ENCODE measurements at places on chromosomes 7 and 10. TPM values are rescaled to one million over a fixed set of nuclear protein-coding genes. Genes with fewer than 3 reads are reported as not detected.

The AKR1C8 gene
- 0.31 TPM for total RNA-seq

The OR2A5 gene
- not detected for total RNA-seq

The NRAP gene
- 266 TPM for total RNA-seq

The CAV1 gene
- 357 TPM for total RNA-seq

The SLC13A4 gene
- not detected for total RNA-seq

The CCDC172 gene
- not detected for total RNA-seq

The EIF4EBP2 gene
- 69.7 TPM for total RNA-seq

- DNase-seq, result no peak
These were observed 70.1 kb upstream of the RAB11FIP2 start for GRCh38 chr10:118116715-118117449.

- no peak for DNase-seq
These were observed 166.2 kb downstream of the EXOC4 start for GRCh38 chr7:133419041-133419440.

DNA sequence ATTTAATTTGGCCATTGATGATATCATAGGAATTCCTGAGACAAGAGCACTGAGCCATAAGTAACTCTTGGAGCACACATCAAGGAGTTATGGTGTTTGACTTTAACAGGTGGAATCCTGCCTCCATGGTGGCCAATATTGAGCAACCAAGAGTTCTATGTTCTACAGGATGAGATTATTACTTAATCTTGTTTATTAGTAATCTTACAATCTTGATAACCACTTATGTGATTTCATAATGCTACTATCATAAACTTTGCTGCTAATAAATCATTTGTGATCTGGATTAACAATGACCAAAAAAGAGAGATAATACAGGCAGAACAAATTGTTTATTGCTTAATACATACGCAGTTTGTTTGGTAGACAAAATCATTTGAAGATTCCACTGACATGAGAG lies 27.5 kb upstream of the PDK4 start:
- DNase-seq, result no peak

DNA sequence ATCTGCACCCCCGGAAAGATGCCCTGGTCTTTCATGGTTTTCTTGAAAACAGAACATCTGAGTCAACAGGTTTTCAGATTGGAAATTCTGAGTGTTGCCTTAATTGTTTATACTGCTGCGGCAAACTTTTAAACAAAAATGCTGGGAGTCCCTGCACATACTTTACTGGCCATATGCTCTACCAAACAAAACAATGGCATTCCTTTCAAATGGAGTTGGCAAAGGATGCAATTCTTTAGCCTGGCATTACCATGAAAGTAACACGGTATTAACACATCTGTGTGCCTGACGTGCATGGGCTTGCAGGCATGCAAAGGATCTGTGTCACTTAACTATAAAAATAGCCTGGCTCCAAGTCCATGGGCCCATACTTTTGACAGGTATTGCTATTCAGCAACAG lies 4.2 kb downstream of the INHBA start:
- no peak for DNase-seq

- no peak for DNase-seq
These were observed 27.7 kb downstream of the ALDH18A1 start for GRCh38 chr10:95628786-95629185.

DNA sequence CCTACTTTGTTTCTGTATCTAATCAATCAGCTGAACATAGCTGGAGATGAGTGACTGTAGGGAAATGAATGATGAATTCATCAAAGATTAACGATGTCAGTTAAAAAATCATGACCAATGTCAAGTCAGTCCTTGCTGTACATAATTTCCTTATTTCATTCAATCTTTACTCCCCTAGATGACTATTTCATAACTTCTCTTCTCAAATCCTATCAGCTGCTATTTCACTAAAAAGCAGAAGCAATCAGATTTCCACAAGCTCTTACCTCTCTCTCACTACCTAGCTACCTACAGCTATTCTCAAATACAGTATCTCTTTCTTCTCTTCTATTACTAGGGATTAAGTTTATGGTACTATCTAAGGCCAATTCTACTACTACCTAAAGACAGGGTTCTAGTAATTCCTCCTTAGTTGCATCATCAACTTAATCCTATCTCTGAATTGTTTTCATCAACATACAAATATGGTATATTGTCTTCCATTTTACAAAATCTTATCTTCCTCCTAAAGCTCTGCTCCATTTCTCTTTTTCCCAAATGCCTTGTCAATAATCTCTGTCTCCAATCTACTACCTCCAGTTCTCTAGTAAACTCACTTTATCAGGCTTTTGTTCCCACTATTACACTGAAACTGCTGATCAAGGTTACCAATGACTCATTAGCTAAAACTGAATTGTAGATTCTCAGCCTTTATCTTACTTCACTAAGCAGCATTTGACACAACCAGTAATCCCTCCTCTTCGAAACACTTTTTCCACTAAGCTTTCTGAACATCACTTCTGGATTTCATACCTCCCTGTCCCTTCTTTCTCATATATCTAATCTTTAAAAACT lies 28.4 kb downstream of the JMJD1C start:
- no peak for DNase-seq

DNA sequence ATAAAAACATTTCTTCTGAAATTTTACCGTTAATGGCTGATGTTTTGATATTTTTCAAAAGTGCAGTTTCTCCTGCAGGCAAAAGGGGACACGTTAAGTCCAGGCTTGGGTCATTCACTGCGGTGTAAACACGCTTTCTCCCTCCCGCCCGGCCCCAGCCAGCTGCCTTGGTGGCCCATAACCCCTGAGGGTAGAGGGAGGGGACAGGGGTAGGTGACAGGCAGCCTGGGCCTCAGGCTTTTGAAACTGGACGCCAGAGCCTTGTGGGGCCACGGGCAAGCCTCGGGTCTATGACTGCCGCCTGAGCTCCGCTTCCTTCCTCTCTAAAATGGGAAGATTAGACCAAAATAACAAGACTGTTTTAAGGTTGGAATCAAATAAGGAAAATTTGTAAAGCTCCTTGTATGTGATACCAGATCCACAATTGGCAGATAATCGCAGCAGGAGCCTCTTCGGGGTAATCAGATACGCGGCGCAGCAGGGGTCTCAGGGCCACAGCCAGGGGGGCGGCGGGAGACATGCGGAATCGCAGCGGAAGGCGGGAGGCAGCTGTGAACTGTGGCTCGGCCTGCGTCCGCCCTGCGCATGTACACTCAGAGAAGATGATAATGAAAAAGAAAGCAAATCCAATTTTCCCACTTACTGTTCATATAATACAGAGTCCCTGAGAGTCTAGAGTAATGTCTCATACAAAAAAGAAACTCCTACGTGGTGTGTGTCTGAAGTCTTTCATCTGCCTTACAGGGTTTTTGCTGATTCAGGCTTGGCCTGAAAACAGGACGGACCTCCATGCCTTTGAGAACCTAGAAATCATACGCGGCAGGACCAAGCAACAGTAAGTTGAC lies 138.3 kb downstream of the EGFR start:
- DNase-seq, result no peak

- no peak for DNase-seq
These were observed 31.9 kb downstream of the FKBP6 start for GRCh38 chr7:73359746-73360375.

DNA sequence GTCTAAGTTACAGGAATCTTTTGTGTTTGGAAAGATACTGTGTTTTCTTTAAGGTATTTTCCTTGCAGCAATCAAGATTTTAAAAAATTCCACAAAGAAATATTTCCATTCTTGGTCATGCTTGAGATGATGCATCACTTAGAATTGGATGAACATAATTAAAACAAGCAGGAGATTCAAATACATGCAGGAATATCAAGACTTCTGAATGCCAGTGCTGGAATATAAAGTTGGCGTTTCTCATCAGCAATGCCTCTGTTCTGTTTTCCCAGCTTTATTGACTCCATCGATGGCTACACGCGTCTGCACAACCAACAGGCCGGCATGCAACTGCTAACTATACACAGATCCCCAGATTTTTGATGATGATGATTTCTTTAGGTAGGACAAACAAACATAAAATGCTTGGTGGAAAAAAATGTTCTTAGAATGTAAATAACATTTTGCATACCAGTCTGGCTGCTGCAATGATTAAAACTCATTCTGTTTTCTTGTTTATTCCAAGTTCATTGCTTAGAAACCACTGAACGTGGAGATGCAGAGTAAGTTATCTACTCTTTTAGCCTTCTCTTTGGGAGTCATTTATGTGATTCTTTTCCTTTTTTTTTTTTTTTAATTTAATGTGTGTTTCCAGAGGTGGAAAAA lies 91.3 kb upstream of the FAM171A1 start:
- no peak for DNase-seq

DNA sequence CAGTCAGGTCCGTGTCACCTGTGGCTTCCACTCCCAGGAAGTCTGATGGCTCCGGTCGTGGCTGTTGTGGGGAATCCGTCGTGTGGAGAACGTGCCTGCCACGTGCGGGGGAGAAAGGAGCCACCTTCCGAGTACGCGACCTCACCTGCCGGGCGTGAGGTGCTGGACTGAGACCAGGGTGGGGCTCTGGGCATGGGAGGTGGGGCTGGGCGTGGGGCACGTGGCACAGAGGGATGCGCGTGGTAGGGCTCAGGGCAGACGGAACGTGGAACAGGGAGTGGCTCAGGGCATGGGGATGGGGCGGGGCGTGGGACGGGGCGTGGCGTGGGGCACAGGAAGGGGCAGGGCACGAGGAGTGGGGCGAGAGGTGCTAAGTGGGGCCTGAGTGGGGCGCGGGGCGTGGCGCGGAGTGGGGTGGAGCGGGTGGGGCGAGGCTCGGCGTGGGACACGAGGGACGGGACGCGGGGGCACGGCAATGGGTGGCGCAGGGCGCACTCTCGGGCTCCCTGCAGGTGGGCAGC lies 64.8 kb downstream of the C10orf143 start:
- no peak for DNase-seq

DNA sequence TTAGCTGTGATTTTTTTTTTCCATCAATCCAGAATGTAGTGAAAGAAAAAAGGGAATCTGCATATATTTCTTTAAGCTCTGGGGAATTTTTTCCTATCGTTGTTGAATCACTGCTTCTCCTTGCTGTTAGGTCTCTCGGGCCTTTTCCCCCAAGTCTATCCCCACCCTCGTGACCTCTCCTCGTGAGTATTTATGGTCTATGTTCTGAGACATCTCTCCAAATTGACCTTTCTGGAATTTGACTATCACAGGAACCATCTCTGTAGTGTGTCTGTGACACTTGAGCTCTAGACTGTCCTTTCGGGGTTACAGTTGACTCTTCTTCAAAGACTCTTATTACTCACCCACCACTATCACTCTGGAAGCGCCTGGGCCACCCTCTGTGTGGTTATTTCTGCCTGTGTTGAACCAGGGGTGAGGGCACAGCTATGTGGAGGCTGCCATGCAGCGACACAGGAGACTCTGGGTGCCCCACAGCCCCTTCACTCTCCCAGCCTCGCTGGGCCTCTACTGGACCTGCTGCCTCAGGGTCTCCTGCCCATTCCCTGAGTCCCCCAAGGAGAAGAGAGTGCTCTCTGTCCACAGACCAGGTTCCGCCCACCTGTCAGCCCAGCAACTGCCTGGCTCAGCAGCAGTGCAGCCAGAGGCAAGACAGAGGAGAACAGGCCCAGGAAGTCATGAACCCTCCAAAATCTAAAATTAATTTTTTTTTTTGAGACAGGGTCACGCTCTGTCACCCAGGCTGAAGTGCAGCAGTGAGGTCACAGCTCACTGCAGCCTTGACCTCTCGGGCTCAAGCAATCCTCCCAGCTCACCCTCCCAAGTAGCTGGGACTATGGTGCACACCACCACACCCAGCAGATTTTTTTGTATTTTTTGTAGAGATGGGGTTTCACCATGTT lies 45.7 kb upstream of the PTPRN2 start:
- DNase-seq, result no peak

DNA sequence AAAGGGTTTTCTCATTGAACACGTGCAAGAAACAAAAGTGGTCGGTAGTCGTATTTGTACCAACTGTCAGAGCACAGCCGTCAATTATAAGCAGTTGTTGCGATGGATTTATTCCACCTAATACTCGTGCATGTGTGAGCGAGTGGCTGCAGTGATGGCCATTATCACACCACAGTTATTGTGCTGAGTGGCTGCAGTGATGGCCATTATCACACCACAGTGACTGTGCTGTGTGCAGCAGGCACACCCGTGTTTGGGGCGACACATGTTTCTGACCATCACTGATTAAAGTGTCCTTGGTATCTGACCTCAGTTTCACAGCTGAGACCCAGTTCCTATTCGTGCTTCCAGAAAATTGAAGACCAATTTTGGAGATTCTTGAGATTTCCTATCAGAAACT lies 142.9 kb upstream of the PFKP start:
- DNase-seq, result no peak

- no peak for DNase-seq
These were observed 602.9 kb downstream of the IPMK start for GRCh38 chr10:57664815-57665214.

GRCh38 chr10:44164251-44164956 lies 220.5 kb downstream of the CXCL12 start:
- no peak for DNase-seq

GRCh38 chr7:37943905-37944736 lies 23.7 kb downstream of the EPDR1 start:
- peak; percentile 36 for DNase-seq

Measured in right cardiac atrium (tissue), 5 donors.